ENCODE measurements at places on chromosomes 16 and 17. TPM values are rescaled to one million over a fixed set of nuclear protein-coding genes. Genes with fewer than 3 reads are reported as not detected.

DNA sequence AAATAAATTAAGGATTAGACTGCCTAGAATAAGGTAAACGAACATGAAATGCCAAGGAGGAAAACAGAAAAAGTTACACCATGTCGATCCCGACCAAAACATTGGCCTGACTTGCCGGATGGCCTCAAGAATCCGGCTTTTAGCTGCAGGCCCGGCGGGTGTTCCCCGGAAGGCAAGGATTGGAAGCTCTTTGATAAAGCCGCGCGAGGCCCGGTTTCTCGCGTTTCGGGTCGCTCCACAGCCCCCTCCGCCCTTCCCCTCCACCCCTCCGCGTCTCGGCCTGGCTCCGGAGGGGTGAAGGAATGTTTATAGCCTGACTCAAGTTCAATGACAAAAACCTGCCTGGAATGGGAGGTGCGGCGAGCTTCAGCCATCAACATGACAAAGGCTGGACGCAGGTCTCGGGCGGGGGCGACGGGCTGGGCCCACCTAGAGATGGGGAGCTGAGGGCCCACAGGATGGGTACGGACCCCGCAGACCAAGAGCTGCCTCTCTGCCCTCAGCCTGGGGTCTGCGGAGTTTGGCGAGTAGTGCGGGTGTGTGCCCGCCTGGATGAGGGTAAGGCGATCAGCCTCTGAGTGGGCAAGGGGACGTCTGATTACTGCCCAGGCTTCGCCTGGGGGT is 2.6 kb downstream of the PRAC1 start:
- peak; percentile 23 for DNase-seq

DNA sequence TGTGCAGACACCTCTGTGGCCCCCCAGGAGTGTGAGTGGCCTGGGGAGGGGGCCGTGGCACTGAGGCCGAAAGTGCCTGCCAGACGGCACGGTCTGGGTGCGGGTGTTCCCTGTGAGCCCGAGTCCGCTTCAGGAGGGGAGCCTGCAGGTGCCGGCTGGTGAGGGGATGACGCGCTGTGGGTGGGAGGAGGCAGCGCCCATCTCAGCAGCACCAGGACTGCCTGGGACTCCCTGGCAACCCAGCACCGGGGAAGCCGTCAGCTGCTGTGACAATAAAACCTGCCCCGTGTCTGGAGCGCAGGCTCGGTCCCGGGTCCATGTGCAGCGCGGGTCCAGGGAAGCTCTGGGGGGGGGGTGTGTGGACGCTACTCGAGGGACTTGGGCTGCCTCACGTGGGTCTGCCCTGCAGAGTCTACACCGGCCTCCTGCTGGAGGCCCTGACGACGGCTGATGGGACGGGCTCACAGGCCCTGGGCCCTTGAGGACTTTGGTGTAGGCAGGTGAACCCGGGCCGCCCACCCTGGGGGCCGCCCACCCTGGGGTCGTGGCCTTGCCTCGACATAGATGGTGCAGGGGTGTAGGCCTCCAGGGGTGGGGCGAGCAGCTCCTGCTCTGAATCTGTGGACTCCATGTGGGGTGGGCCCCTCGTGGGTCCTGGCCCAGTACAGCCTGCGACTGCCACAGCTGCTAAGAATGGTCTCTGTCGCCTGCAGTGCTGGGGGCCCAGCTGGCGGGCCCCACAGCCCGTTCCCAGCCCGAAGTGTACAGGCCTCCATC is 5.9 kb upstream of the RAB40C start:
- DNase-seq, result no peak

- DNase-seq, result peak; percentile 97
Measured at GRCh38 chr16:80197741-80198201, 343.0 kb upstream of the DYNLRB2 start.

GRCh38 chr17:4155980-4156620 is 13.1 kb downstream of the CYB5D2 start:
- DNase-seq, result no peak

DNA sequence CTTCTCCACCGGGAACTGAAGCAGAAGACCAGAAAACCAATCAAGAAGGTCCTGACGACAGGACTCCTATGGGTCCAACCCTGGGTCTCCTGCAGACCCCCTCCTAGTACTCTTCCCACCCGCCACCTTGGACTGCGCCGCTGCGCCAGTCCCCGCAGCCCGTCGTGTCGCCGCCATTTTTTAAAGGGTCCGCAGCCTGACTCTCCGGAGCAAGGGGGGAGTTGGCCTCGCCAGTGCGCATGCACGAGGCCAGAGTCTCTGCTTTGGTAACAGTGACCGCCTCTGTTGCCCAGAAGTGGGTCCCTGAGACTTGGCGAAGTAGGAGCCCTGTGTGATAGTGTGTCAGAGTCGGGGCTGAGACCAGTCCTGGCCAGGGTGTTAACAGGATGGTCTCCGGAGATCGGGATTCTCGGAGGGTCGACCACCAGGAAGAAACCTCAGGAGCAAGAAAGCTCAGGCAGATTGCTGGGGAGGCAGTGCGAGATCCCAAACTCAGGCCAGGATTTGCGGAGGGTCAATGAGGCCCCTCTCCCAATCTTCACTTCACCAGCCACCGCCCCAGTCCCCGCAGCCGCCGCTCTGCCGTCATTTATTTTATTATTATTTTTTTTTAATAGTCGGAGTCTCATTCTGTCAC is 612.5 kb downstream of the KCNJ18 start:
- no peak for DNase-seq

GRCh38 chr16:66286527-66286926 is 80.0 kb upstream of the CDH5 start:
- no peak for DNase-seq

Gene HEATR9
- total RNA-seq, result not detected

Gene TIMP2
- total RNA-seq, result 88.9 TPM

Gene KRTAP4-3
- total RNA-seq, result not detected

All from fibroblast of lung (primary cell).